ENCODE measurements at places on chromosomes 16 and 17. TPM values are rescaled to one million over a fixed set of nuclear protein-coding genes. Genes with fewer than 3 reads are reported as not detected.

Gene GUCY2D
- 0.37 TPM for total RNA-seq

- DNase-seq: no peak
- H3K4me1 ChIP-seq: peaks cover 3% of the 10 kb centered on the region
- H3K27me3 ChIP-seq: no peaks in the 10 kb centered on the region
- H3K4me3 ChIP-seq: no peak overlapping the region
- H3K36me3 ChIP-seq: no peaks in the 10 kb centered on the region
Measured at GRCh38 chr16:57601801-57602478, 26.5 kb upstream of the ADGRG1 start.

Gene CFAP52
- total RNA-seq: not detected

GRCh38 chr17:53100126-53100525, 722.6 kb upstream of the KIF2B start:
- H3K27me3 ChIP-seq: no peaks in the 10 kb centered on the region
- no peaks in the 10 kb centered on the region for H3K36me3 ChIP-seq
- DNase-seq: no peak

- DNase-seq: no peak
- no peaks in the 10 kb centered on the region for H3K36me3 ChIP-seq
- no peaks in the 10 kb centered on the region for H3K27me3 ChIP-seq
- no peak overlapping the region for H3K4me3 ChIP-seq
- H3K27ac ChIP-seq: no peak overlapping the region
Measured at GRCh38 chr17:50414808-50415207, 11.2 kb upstream of the ACSF2 start.

- H3K4me3 ChIP-seq: no peak overlapping the region
- no peaks in the 10 kb centered on the region for H3K36me3 ChIP-seq
- H3K27me3 ChIP-seq: no peaks in the 10 kb centered on the region
- no peak for DNase-seq
- H3K27ac ChIP-seq: peak overlapping the region; percentile 32
Measured at GRCh38 chr16:87227296-87227951, 89.8 kb downstream of the C16orf95 start.

Gene TXNDC11
- total RNA-seq: 52.0 TPM

DNA sequence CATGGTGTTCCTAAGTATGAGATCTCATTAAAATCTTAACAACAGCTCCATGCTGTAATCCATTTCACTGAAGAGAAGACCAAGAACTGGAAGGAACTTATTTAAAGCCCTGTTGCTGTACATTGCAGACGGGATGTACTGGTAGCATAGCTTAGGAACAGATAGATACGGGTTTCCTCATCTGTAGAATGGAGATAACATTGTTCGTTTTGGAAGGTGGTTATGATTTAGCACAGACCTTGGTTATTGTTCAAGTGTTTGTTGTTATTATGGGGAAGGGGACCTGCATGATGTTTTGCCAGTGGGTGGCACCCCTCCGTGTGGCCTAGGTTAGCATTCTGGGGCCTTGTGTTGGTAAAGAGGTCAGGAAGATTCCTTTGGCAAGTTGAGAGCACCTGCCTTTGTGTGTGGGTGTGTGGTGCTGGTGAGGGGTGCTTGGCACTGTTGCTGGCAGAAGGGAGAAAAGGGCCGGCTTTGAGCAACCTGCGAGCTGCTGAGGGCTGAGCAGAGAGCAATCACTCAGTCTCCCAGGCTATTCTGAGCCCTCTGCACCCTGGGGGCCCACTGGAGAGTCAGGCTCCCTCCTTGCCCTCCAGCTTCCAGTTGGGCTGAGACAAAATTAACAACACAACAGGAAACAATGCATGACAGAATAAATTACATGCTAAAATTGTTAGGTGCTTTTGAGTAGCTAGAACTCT, 2.3 kb downstream of the TAOK2 start:
- peaks cover 14% of the 10 kb centered on the region for H3K36me3 ChIP-seq
- no peaks in the 10 kb centered on the region for H3K27me3 ChIP-seq
- no peak overlapping the region for H3K27ac ChIP-seq
- peaks cover 17% of the 10 kb centered on the region for H3K4me1 ChIP-seq
- peak overlapping the region; percentile 75 for H3K4me3 ChIP-seq

Gene NXPH3
- total RNA-seq: 0.42 TPM

GRCh38 chr17:67322042-67322787, 44.2 kb downstream of the PSMD12 start:
- no peak overlapping the region for H3K27ac ChIP-seq
- no peaks in the 10 kb centered on the region for H3K36me3 ChIP-seq
- H3K4me1 ChIP-seq: no peaks in the 10 kb centered on the region
- no peaks in the 10 kb centered on the region for H3K27me3 ChIP-seq

GRCh38 chr16:77191259-77191969, 424 bp downstream of the MON1B start:
- H3K4me1 ChIP-seq: peaks cover 8% of the 10 kb centered on the region
- H3K27me3 ChIP-seq: no peaks in the 10 kb centered on the region
- H3K4me3 ChIP-seq: peak overlapping the region; percentile 87
- DNase-seq: peak; percentile 31
- H3K36me3 ChIP-seq: peaks cover 8% of the 10 kb centered on the region

- H3K36me3 ChIP-seq: no peaks in the 10 kb centered on the region
- no peaks in the 10 kb centered on the region for H3K27me3 ChIP-seq
- DNase-seq: no peak
- H3K4me3 ChIP-seq: no peak overlapping the region
Measured at GRCh38 chr16:74201576-74201975, 95.0 kb upstream of the PSMD7 start.

DNA sequence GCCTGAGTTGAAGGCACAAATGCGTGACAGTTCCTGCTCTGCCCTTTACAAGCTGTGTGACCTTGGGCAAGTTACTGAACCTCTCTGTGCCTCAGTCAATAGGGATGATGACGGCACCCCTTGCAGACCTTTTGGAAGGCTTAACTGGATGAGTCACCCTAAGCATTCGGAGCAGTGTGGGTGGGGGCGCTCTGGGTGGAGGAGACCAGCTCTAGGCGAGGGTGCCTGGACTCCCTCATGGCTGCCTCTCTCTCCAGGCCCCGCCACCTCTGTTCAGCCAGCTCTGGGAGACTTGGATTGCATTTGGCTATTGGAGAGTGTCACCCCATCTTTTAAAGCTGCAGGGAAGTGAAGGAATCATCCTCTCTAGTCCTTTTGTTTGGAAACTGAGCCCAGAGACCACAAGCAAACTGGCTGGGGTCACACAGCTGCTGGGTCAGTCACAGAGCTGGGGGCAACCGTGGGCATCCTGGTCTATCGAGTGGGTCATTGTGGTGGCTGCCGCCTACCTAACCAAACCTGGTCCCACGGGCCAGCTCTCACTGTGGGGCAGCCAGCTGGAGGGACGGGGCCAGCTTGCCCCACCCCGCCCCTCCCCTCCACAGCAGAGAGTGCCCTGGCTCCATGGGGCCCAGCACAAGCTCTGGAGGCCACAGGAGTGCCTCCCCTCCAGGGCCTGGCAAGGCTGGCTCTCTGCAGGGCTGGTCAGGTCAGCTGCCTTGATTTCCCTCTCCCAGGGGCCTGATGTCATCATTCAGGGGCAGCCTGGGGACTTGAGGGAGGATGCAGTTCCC, 20.2 kb upstream of the GSE1 start:
- H3K4me1 ChIP-seq: no peaks in the 10 kb centered on the region
- DNase-seq: no peak
- no peak overlapping the region for H3K27ac ChIP-seq
- H3K27me3 ChIP-seq: no peaks in the 10 kb centered on the region

Gene TBX21
- 0.49 TPM for total RNA-seq

DNA sequence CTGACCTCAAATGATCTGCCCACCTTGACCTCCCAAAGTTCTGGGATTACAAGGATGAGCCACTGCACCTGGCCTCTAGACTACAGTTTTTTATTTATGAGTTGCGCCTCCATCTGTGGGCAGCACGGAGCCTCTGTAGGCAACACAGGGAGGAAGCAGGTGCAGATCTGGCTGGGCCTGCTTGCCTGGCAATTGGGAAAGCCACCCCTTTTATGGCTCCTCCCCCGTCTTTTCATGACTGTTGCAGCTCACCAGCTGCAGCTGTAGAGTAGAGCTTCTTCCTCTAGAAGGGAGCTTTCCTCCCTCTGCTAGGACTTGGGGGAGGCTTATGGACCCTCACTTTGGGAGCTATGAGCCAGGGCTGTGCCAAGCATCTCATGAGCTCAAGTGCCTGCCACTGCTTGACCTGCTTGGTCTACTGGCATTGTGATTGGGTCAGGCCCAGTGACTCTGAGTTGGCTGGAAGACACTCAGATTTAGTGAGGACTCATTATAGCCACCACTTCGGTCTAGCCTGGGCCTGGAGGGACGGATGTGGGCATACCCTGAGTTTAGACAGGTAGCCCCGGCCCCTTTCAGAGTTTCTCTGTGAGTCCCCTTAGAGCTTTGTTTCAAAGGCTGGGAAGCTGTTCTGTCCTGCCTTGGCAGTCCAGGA, 6.9 kb upstream of the SLC7A6 start:
- H3K4me3 ChIP-seq: no peak overlapping the region
- no peaks in the 10 kb centered on the region for H3K27me3 ChIP-seq
- peak overlapping the region; percentile 80 for H3K27ac ChIP-seq
- H3K36me3 ChIP-seq: no peaks in the 10 kb centered on the region
- H3K4me1 ChIP-seq: peaks cover 11% of the 10 kb centered on the region
- peak; percentile 59 for DNase-seq

GRCh38 chr16:2152695-2153506, 2.7 kb upstream of the TRAF7 start:
- peaks cover 55% of the 10 kb centered on the region for H3K4me1 ChIP-seq
- no peaks in the 10 kb centered on the region for H3K36me3 ChIP-seq
- peak overlapping the region; percentile 67 for H3K27ac ChIP-seq
- DNase-seq: peak; percentile 58

GRCh38 chr16:11133344-11133943, 122.6 kb downstream of the SOCS1 start:
- no peak overlapping the region for H3K4me3 ChIP-seq
- no peaks in the 10 kb centered on the region for H3K4me1 ChIP-seq

Gene TMC8
- total RNA-seq: 5.4 TPM

GRCh38 chr16:24668481-24669061, 60.9 kb upstream of the TNRC6A start:
- DNase-seq: no peak
- H3K4me3 ChIP-seq: no peak overlapping the region
- no peaks in the 10 kb centered on the region for H3K4me1 ChIP-seq
- no peaks in the 10 kb centered on the region for H3K27me3 ChIP-seq

Gene KRT33A
- not detected for total RNA-seq

Gene GEMIN4
- total RNA-seq: 12.9 TPM

- H3K4me1 ChIP-seq: no peaks in the 10 kb centered on the region
- H3K4me3 ChIP-seq: no peak overlapping the region
- no peaks in the 10 kb centered on the region for H3K27me3 ChIP-seq
- H3K36me3 ChIP-seq: no peaks in the 10 kb centered on the region
- DNase-seq: no peak
Measured at GRCh38 chr16:23188911-23189310, 6.4 kb downstream of the SCNN1G start.

DNA sequence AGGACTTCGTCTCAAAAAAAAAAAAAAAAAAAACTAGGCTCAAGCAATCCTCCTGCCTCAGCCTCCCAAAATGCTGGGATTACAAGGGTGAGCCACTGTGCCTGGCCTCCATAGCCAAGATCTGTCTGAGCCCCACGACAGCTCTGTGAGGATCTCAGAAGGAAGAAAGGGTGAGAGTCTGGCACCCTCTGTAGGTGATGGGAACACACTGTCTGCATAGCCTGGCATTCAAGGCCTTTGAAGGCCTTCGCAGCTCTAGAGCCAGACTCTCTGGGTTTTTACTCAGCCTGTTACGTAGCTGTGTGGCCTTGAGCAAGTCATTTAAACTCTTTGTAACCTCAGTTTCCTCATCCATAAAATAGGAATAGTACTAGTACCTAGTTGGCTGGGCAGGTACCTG, 6.3 kb upstream of the XPO6 start:
- DNase-seq: peak; percentile 35
- no peak overlapping the region for H3K4me3 ChIP-seq
- no peaks in the 10 kb centered on the region for H3K36me3 ChIP-seq
- no peaks in the 10 kb centered on the region for H3K4me1 ChIP-seq
- H3K27ac ChIP-seq: no peak overlapping the region

DNA sequence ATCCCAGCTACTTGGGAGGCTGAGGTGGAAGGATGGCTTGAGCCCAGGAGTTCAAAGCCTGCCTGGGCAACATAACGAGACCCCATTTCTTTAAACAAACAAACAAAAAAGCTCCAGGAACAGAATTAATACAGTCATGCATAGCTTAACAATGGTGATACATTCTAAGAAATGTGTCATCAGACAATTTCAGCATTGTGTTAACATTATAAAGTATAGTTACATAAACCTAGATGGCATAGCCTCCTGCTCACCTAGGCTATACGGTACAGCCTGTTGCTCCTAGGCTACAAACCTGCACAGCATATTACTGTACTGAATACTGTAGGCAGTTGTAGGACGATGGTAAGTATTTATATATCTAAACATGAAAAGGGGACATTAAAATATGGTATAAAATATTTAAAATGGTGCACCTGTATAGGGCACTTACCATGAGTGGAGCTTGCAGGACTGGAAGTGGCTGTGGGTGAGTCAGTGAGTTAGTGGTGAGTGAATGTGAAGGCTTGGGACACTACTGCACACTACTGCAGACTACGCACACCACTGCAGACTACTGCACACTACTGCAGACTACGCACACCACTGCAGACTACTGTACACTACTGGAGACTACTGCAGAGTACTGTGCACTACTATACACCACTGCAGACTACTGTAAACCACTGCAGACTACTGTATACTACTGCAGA, 74.6 kb downstream of the TMC6 start:
- no peak for DNase-seq
- no peaks in the 10 kb centered on the region for H3K36me3 ChIP-seq
- no peak overlapping the region for H3K27ac ChIP-seq
- H3K27me3 ChIP-seq: no peaks in the 10 kb centered on the region
- H3K4me3 ChIP-seq: no peak overlapping the region
- no peaks in the 10 kb centered on the region for H3K4me1 ChIP-seq

Gene KRT27
- total RNA-seq: not detected

DNA sequence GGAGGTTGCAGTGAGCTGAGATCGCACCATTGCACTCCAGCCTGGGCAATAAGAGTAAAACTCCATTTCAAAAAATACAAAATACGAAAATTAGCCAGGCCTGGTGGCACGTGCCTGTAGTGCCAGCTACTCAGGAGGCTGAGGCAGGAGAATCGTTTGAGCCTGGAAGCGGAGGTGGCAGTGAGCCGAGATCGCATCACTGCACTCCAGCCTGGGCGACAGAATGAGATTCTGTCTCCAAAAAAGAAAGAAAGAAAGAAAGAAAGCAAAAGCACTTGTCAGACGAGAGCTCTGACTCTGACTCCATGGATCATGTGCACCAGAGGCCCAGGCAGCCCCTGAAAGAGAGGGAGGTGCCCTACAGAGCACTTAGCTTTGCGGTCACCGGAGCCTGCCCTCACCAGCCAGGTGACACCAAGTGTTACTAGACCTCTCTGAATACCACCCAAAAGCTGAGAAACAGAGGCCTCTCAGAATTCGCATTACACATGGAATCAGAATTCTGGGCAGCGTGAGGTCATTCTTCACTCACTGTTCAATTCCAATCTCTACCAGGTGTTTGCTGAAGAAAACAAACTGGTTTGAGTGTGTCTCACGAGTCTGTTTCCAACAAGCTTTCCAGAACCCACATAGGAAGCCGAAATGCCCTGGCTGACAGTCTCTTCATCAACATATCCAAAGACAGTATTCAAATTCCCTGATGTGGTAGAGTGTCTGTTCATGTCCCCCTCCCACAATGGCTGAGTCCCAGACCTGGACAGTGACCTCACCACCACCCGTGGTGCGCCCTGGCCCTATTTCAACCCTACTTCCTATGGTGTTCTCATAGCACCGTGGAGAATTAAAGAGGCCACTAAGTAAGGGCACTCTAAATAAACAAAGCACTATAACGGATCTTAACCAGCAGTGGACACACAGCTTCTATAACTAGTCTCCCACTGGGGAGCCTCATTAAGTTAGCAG, 1.5 kb downstream of the FLCN start:
- no peaks in the 10 kb centered on the region for H3K4me1 ChIP-seq
- H3K27ac ChIP-seq: peak overlapping the region; percentile 78
- no peaks in the 10 kb centered on the region for H3K27me3 ChIP-seq
- DNase-seq: no peak

Gene PIMREG
- 4.3 TPM for total RNA-seq
